Activated CD4-positive, CD25-positive, alpha-beta regulatory T cell treated with anti-CD3 and anti-CD28 coated beads, Interleukin-2, amount 50 U/mL, for 72 hours (primary cell): ENCODE measurements at places on chromosomes 4 and X.

GRCh38 chrX:137549073-137549472, 16.9 kb upstream of the ZIC3 start:
- no peak for DNase-seq

DNA sequence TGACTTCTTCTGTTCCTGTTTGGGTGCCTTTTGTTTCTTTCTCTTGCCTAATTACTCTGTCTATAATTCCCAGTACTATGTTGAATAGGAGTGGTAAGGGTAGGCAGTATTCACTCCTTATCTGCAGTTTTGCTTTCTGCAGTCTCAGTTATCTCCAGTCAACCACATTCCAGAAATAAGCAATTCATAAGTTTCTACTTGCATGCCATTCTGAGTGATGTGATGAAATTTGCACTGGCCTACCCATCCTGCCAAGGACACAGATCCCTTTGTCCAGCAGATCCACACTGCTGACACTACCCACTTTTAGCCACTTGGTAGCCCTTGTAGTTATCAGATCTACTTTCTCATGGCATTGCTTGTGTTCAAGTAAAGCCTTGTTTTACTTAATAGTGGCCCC, 971.6 kb upstream of the INTU start:
- no peak for DNase-seq

GRCh38 chr4:84493092-84493850, 5.8 kb downstream of the NKX6-1 start:
- DNase-seq = no peak

- DNase-seq = no peak
Observed at GRCh38 chrX:48522291-48522690, 683 bp downstream of the EBP start.

DNA sequence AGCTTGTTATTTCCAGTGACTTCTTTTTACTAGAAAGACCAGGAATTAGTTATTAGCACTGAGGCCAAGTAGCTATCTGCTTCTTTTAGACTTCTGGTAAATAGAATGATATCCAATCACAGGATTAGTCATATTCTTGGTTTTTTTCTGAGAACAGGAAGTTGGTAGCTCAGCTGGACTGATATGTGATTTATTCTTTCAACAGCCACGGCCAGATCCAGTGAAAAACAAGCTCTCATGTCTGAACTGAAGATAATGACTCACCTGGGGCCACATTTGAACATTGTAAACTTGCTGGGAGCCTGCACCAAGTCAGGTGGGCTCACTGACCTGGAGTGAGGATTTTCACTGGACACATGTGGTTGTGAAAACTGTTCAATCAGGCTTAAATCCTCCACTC, 48.6 kb downstream of the PDGFRA start:
- DNase-seq = no peak

DNA sequence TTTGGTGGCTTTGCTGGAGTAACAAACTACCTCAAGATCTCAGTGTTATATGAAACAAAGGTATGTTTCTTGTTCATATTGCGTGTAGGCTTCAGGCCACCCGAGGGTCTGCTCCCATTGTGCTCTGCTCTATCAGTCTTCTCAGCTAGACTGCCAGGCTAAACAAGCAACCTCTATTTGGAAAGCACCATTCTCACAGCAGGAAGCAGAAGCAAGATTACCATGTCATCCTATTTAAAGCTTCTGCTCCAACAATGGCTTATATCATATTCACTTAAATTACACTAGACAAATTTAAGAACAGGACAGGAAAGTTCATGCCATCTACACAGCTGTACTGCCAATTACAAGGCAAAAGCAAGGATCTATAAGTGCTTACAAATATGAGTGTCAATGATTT, 385.8 kb downstream of the PPARGC1A start:
- DNase-seq = no peak

GRCh38 chrX:66176134-66176533, 12.1 kb downstream of the HEPH start:
- no peak for DNase-seq

GRCh38 chr4:93084599-93085305, 743.8 kb upstream of the ATOH1 start:
- no peak for DNase-seq

DNA sequence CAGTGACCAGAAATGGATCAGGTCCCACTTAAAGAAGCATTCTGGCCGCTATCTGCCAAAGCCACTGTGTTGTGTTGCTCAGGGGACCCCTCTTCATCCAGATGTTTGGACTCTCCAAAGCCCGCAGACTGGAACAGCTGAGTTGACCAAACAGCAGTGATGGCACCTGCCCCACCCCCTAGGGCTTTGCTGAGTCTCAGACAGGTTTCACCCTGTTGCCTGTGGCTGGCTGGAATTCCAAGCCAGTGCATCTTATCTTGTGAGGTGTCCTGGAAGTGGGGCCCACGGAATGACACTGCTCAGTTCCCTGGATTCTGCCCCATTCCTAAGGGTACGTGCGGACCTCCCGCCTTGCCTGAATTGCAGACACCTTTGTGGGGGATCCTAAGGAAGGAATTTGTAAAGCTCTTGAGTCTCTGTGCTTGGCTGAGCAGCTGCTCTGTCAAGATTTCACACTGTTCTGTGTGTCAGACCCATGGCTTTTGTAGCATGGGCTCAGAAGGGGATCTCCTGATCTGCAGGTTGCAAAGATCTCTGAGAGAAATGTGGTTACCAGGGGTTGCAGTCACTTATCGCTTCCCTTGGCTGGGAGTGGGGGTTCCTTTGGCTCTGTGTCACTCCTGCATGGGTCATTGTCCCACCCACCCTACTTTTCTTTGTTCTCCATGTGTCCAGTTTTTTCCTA, 1707.9 kb upstream of the PCDH10 start:
- no peak for DNase-seq

DNA sequence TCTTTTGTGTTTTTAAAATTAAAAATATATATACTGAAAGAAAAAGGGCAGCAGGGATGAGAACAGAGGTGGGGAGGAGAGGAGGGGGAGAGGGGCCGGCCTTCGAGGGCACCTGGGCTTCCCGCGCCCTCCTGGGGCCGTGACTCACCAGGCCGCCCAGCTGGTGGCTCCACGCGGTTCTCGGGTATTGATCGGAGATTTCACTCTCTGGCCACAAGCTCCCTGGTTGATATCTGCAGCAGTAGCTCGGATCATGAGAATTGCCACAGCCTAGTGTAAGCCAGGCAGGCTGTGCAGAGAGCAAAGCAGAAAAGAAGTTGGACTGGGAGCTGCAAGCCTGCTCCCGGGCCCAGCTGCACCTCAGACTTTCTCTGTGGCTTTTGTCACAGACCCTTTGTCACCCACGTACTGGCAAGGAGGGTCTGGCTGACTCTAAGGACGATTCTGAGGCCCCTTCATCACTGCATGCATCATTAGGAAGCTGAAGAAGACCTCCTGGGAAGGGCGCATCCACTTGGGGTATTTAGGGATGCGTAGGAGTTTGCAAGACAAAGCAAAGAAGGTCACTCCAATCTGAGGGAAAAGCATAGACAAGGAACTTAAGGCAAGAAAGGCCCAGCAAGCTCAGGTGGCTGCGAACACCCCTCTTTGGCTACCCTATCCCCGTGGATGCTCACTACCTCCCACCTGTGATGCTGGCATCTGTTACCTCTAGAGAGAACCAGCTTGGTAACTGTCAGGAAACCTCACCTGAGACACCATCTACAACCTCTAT, 71.7 kb downstream of the CPZ start:
- no peak for DNase-seq

DNA sequence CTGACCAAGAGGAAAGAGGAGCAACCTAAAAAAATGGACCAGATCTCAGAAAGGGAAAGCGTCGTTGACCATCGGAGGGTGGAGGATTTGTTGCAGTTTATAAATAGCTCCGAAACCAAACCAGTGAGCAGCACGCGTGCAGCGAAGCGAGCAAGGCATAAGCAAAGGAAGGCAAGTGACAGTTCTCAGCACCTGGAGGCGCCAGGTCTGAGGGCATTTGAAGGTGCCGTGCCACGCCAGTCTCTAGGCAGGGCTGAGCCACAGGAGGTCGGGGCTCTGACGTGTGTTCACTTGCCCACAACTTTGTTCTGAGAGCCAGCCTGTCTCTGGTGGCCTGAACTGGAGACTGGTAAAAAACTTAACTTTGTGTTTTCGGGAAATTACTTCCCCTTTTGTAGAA, 59.7 kb downstream of the TNIP2 start:
- no peak for DNase-seq

DNA sequence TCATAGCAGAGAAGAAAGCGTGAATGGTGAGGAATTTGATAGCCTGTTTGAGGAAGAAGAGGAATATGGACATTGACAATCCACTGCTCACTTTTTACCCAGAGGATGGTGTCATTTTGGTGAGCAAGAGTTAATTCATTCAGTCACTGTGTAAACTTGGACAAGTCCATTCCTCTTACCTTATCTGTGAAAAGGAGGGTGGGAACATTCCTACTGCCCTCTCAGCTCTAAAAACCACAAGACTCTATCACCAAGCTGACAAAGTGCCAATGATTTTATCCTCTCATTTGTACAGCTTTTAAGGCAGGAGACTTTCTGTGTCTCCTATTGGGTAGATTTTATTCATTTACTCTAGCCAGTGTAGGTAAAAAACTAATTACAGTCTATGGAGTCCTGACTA, 103.8 kb downstream of the LUZP4 start:
- no peak for DNase-seq

DNA sequence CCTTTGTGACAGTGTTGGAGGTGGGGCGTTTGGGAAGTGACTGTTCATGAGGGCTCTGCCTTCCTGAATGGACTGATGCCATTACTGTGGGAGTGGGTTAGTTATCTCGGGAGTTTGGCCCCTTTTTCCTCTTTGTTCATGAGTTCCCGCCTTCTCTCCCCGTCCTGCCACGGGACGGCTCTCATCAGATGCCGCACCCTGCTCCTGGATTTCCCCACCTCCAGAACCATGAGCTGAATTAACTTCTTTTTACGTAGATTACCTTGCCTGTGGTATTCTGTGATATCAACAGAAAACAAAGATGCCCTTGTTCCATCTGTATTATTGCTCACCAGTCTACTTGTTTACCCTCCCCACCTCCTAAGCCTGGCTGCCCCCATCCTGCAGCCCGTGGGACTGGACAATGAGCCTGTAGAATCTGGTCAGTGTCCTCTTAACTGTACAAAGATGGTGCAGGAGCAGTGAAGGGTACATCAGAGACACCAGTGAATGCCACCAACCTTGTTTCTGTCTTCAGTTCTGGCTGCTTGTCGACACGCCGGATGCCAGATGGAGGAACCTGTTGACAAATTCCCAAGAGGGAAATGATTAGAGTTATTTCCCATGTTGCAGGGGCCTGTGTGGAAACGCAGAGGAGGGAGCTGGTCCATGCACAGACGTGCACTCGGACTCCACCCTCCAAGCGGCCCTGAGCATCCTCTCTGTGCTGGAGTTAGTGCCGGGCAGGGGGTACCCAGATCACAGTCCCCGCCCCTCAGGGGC, 104.7 kb downstream of the ABLIM2 start:
- no peak for DNase-seq

- DNase-seq = no peak
Observed at GRCh38 chr4:85058551-85058950, 92.1 kb upstream of the WDFY3 start.

DNA sequence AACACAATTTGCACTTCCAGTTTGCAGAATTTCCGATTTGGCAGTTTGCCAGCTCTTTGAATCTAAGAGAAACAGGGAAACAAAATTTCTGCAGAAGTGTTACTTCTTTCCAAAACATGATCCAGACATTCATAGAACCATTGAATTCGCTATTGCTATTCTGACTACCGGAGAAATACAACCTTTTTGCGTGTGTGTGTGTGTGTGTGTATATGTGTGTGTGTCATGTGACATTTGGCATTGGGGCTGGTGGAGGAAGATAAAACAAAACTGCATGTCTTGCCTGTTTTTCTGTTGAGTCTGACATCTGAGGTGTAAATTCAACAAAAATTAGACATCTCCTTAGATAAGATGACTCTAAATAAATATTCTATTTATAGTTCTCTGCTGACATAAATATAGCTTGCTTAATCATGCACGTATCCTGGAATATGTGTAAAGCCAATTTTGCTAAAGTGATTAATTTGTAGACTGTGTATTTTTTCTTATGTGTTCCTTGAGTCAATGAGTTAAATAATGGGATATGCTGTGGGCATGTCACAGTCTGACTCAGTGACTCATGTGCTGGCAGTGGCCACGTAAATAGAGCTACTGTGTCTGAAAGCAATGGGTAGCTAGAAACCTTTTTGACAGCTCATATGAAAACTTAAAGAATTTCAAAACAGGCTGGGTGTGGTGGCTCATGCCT, 98.9 kb downstream of the HPGD start:
- no peak for DNase-seq

GRCh38 chrX:139831675-139832456, 101.0 kb downstream of the ATP11C start:
- DNase-seq = no peak

DNA sequence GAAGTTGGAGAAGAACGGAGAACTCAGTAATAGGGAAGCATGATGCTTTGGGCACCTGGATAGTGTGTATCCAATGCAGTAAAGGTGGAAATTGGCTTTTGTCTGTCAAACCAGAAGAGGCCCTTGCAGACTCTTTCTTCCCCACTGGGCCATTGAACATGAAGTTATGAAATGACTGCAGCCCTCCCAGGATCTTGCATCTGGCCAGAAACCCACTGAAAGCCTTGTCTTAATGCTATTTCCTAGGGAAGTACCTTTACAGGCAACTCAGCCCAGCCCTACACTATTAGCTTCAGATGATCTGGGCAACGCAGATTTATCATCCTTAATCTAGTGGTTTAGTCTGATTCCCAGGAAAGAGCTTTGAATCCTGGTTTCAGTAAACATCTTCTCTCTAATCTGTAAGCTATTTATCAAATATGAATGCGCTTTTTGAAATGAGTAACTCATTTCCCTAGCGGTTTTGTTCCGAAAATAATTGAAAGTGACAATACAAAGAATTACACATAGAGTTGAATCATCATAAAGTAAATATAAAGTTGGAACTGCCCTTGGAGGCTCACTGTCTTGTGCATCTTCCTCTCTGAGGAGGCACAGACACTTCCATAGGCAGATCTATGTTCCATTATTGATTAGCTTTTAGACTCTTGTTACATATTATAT, 464.1 kb downstream of the IDS start:
- DNase-seq = no peak

DNA sequence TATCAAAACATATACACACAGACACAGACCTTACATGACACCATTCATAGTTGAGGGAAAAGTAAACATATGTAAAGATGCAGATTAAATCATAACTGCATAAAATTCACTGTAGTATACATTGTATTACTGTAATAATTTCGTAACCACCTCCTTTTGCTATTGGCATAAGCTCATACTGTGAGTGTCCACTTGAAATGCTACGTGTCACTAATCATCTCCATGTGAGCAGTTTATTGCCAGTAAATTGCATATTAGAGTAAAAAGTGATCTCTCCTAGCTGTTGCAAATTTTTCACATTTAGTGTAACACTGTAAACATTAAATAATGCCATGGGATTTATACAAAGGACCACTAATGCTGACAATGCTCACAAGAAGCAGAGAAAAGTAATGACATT, 256.7 kb upstream of the GNPDA2 start:
- no peak for DNase-seq

GRCh38 chr4:47835494-47835893, 2.4 kb downstream of the CORIN start:
- no peak for DNase-seq
